ENCODE measurements at places on chromosomes 7 and 10. TPM values are rescaled to one million over a fixed set of nuclear protein-coding genes. Genes with fewer than 3 reads are reported as not detected.

The WNT8B gene
- 0.34 TPM for total RNA-seq

The TMEM213 gene
- not detected for total RNA-seq

The ITGB8 gene
- total RNA-seq = 14.1 TPM

The NPY4R gene
- not detected for total RNA-seq

The SFRP5 gene
- total RNA-seq = 0.23 TPM

DNA sequence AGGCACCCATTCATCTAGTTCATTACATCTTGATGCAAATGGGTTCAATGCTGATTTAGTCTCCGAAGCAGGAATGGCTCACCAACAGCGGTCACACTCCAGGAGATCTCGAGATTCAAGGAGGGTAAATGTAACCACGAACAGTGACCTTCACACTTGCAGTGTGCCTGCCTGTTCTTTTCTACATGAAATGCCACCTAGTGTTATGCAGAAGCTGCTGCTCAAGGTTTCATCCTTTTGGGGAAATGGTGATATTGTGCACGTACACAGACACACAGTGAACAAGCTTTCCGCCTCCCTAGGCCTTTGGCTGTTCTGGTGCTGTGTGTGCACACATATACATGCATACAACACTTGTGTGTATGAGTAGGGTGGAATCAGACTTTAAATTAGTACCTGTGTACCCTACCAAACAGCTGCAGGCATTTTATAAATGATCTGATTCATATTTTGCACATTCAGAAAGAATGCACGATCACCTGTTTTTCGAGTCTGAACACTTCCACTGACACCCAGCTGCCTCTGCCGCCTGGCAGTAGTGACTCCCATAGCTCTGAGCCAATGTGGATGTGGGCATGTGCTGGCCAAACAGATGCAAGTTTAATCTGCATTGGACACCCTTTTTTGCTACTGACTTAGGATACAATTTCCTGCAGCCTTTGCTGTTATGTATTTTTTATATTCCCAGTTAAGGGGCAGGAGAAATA lies 100.5 kb downstream of the TACC2 start:
- no peaks in the 10 kb centered on the region for H3K4me1 ChIP-seq
- no peak for DNase-seq

DNA sequence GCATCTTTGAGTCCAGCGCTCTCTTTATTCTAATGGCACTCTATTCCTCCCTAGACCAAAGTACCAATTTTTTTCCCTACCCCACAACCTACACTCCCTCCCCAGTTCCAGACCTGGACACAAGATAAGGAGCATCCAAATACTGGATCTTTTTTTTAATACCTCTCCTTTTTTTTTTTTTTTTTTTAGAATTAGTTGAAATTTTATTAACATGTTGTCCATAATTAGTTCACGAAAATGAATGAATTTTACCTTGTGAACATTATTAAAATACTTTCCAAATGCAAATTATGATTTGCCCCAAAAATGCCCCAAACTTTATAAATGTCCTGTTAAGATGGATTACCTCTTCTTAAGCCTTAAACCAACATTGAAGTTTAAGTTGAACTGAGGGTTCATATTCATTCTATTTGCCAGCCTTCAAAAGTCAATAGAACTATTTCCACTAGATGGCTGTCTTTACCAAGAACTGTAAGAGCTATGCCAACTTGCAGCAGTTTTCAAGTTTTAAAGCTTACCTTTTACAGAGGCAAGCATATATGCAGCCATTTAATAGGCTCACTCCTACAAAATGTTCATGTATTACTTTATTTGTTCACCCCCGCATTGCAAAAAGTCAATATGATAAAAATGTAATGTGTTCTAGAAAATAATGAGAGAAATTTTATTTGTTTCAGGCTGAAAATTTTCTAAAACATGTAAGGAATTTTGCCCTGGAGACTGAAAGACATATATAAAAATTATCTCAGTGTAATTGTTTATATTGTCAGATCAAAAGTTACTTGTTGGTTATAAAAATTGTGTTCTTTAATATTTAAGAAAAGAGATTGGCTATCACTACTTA lies 39.7 kb upstream of the TNKS2 start:
- no peak overlapping the region for H3K4me3 ChIP-seq
- no peaks in the 10 kb centered on the region for H3K4me1 ChIP-seq
- no peak for DNase-seq
- H3K36me3 ChIP-seq = no peaks in the 10 kb centered on the region

DNA sequence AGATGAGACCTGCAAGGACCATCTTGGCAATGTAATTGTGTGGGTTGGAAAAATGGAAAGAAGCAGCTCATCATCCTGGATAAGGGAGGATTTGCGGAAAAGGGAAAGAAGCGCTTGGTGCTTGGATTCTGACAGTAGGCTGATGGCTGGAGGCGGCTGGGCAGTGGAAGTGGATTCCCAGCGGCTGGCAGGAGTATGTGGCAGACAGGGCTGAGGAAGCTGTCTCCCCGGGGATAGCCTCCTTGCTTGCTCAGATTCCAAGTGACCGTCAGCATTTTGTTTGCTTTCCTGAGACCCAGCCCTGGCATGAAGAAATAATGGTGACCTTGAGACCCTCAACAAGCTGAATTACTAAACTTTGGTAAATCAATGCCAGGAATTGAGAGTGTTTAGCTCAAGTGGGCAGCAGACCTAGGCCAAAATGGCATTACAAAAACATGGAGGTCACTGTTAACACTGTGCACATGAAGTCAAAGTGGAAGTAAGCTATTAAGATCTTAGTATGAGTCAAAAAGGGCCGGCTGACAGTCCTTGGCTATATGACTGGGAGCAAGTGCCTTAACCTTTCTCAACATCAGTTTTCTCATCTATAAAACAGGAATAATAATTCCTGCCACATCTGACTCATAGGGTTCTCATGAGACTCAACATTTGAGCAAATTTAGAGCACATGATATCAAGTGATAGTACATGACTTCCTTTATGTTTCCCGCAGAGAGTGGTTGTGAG lies 21.3 kb downstream of the SLC25A28 start:
- H3K27me3 ChIP-seq = no peaks in the 10 kb centered on the region
- no peak overlapping the region for H3K4me3 ChIP-seq
- H3K4me1 ChIP-seq = no peaks in the 10 kb centered on the region
- H3K27ac ChIP-seq = no peak overlapping the region

- H3K4me3 ChIP-seq = no peak overlapping the region
- no peaks in the 10 kb centered on the region for H3K36me3 ChIP-seq
- no peak for DNase-seq
- no peaks in the 10 kb centered on the region for H3K4me1 ChIP-seq
- no peak overlapping the region for H3K27ac ChIP-seq
- no peaks in the 10 kb centered on the region for H3K27me3 ChIP-seq
Observed at GRCh38 chr7:52726493-52726892, 308.9 kb upstream of the POM121L12 start.

- H3K27me3 ChIP-seq = no peaks in the 10 kb centered on the region
- no peak overlapping the region for H3K27ac ChIP-seq
- H3K36me3 ChIP-seq = no peaks in the 10 kb centered on the region
- no peaks in the 10 kb centered on the region for H3K4me1 ChIP-seq
- no peak for DNase-seq
Observed at GRCh38 chr7:11865671-11866070, 33.7 kb upstream of the THSD7A start.

DNA sequence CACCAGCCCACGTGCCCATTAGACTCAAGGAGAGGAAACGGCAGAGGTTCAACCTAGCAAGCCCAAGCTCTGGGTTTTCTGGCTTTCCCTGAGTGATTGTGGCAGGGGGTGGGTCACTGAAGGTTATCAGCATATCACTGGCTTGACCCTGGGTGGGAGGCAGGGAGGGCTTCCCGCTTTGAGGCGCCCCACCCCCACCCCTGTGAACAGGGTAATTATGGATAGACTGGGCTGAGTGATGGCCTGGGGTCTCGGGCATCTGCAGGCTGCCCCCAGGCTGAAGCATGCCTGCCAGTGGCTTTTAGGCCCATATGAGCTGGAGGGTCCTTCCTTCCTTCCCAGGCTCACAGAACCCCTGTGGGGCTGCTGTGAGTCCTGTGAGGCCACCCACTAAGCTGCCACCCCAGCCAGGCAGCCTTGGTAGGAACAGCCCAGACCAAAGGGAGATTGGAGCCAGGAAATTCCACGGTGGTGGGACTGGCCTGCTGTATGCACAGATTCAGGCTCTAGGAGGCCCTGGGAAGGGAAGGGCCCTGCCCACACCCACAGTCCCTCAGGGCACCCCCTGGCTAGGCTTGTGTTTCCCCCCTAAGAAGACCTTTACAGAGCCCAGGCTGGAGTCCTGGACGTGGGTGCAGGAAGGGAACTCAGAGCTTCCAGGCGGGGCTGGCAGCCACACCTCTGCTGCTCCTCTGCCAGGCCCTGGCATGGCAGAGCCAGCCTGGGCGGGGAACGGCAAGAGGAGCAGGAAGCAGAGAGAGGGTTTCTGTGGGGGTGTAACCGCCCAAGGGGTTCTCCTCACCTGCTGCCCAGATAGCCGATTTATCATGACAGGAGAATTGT lies 33.1 kb downstream of the GPRIN2 start:
- H3K27me3 ChIP-seq = no peaks in the 10 kb centered on the region
- H3K4me3 ChIP-seq = no peak overlapping the region
- no peak overlapping the region for H3K27ac ChIP-seq
- peaks cover 13% of the 10 kb centered on the region for H3K4me1 ChIP-seq

DNA sequence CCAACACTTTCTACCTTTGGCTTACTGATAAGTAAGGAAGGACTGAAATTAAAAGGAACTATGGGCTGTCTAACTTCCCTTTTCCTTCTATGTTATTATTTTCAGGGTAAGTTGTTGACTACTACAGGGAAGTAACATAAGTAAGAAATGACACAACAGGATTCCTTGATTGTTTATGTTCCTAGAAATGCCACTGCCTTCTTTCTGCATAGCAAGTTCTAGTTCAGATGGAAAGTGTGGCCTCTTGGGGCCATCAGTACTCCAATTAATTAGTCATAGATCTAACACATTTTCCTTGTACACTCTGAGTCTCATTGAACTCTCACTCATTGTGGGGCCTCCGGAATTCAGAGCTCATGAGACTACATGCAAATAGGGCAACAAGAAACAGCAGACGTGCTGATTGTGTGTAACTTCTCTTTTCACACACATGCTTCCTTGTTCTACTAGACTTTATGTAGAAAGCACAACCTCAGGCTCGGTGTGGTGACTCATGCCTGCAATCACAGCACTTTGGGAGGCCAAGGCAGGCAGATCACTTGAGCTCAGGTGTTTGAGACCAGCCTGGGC lies 35.3 kb upstream of the HIBADH start:
- H3K4me3 ChIP-seq = no peak overlapping the region
- H3K36me3 ChIP-seq = no peaks in the 10 kb centered on the region
- DNase-seq = no peak
- H3K4me1 ChIP-seq = no peaks in the 10 kb centered on the region

GRCh38 chr7:41391818-41392217 lies 311.1 kb downstream of the INHBA start:
- H3K4me1 ChIP-seq = no peaks in the 10 kb centered on the region
- no peak for DNase-seq
- H3K27ac ChIP-seq = no peak overlapping the region
- no peak overlapping the region for H3K4me3 ChIP-seq
- H3K36me3 ChIP-seq = no peaks in the 10 kb centered on the region

GRCh38 chr7:129741743-129742213 lies 130.3 kb downstream of the NRF1 start:
- no peak overlapping the region for H3K27ac ChIP-seq
- no peaks in the 10 kb centered on the region for H3K27me3 ChIP-seq
- no peak overlapping the region for H3K4me3 ChIP-seq
- no peak for DNase-seq

- no peak overlapping the region for H3K4me3 ChIP-seq
- H3K27me3 ChIP-seq = no peaks in the 10 kb centered on the region
- DNase-seq = no peak
- H3K27ac ChIP-seq = no peak overlapping the region
Observed at GRCh38 chr10:128086003-128086863, 40.0 kb downstream of the MKI67 start.

DNA sequence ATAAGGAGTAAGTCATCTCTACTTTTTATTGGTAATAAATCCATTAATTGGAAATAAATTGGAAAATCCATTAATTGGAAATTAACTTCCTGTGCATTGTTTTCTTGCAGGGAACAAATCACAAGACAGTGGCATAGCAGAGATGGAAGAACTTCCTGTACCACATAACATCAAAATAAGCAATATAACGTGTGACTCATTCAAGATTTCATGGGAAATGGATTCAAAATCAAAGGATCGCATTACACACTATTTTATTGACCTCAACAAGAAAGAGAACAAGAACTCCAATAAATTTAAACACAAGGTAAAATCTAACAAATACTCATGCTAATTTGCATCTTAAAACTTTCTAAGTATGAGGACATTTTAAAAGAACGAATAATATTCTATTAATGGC lies 57.8 kb downstream of the PHYHIPL start:
- H3K27me3 ChIP-seq = no peaks in the 10 kb centered on the region
- no peak for DNase-seq
- no peak overlapping the region for H3K4me3 ChIP-seq
- H3K27ac ChIP-seq = no peak overlapping the region

- H3K27me3 ChIP-seq = no peaks in the 10 kb centered on the region
- DNase-seq = no peak
- no peak overlapping the region for H3K27ac ChIP-seq
- H3K4me3 ChIP-seq = peak overlapping the region; percentile 77
- H3K36me3 ChIP-seq = no peaks in the 10 kb centered on the region
- peaks cover 3% of the 10 kb centered on the region for H3K4me1 ChIP-seq
Observed at GRCh38 chr7:97871659-97872024, 566 bp downstream of the ASNS start.

DNA sequence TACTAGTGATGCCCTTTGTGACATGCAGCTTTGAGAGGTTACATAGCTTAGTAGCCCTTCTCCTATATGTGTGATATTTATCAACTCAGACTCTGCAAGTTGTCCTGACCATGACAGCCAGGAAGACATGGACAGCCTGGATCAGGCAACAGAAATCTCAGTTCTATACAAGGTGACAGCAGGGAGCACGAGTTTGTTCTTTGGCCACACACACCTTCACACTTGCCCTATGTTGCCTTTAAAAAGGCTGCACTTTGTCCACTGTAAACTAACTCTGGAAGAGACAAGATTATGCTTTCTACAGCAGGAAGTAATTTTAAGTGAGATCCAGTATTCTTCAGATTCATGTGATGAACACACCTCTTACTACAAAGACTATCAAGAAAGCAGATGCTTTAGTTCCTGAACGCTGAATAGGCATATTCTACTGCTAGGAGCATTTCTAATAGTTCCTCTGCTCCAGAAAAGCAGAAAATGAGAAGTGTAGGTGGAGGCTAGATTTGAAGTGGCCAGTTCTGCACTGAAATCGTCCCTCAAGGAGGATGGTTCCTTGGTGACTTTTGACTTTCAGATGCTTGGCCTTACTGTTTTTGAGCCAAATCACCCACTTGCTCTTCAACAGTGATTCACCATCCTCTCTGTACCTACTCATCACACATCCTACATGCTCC lies 239.2 kb downstream of the COBL start:
- no peaks in the 10 kb centered on the region for H3K4me1 ChIP-seq
- H3K27ac ChIP-seq = no peak overlapping the region
- H3K4me3 ChIP-seq = no peak overlapping the region
- no peaks in the 10 kb centered on the region for H3K36me3 ChIP-seq
- DNase-seq = no peak

All from ovary (tissue), 10 donors.